NCI-H187 (cell line): ENCODE measurements at places on chromosomes 12 and 14.
A peak's percentile ranks its signal among the peaks of the same experiment; 100 is the strongest.

DNA sequence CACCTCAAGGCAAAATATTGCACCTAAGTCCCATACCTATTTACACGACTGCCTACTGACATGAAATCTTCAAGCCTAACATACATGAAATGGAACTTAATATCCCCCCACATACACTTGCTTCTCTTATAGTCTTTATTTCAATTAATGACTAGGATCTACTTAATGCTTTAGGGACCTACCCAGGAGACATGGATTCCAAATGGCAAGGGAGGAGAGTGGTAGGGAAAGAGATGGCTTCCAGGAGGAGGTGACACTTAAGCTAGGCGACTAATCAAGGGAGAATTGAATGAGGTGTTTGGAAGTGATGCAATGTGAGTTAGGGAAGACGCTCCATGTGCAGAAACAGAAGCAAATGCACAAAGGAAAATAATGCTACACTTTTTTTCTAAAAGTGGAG lies 9.7 kb upstream of the PPP1R12A start:
- DNase-seq, result no peak

DNA sequence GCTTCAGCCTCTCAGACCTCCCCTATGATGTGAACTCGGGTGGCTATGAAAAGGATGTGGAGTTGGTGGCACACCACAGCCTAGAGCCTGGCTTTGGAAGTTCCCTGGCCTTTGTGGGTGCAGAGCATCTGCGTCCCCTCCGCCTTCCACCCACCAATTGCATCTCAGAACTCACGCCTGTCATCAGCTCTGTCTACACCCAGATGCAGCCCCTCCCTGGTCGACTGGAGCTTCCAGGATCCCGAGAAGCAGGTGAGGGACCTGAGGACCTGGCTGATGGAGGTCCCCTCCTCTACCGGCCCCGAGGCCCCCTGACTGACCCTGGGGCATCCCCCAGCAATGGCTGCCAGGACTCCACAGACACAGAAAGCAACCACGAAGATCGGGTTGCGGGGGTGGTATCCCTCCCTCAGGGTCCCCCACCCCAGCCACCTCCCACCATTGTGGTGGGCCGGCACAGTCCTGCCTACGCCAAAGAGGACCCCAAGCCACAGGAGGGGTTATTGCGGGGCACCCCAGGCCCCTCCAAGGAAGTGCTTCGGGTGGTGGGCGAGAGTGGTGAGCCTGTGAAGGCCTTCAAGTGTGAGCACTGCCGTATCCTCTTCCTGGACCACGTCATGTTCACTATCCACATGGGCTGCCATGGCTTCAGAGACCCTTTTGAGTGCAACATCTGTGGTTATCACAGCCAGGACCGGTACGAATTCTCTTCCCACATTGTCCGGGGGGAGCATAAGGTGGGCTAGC lies 7.0 kb upstream of the RPS26 start:
- DNase-seq, result no peak

DNA sequence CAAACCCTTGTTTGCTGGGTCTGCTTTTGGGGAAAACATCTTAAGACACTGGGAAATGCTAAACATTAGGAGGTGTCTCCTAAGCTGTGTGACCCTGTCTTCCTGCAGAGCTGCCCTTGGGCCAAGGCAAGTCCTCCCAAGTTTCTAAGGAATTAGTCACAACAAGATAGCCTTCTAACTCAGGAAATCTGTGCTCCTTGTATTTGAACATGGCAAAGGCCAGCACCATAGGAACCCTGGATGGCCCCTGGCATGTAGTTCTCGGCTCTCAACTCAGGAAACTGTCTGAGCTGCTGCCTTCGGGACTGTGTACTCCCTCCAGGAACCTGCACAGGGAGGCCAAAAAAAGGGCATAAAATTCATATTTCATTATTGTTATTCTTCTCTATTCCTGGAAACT lies 37.6 kb upstream of the LTBP2 start:
- DNase-seq, result no peak

- DNase-seq, result no peak
Observed at GRCh38 chr12:124713436-124714082, 146.1 kb upstream of the NCOR2 start.

GRCh38 chr12:91980389-91980821 lies 165.2 kb downstream of the BTG1 start:
- no peak for DNase-seq

- DNase-seq, result peak; percentile 88
Observed at GRCh38 chr14:96001866-96002497, 37.2 kb upstream of the C14orf132 start.

GRCh38 chr12:47377414-47378221 lies 297.9 kb upstream of the AMIGO2 start:
- no peak for DNase-seq

GRCh38 chr14:47675466-47676314 lies at the start of gene MDGA2:
Gene MDGA2, minus strand, starts transcription at chr14:47675605.
- no peak for DNase-seq

DNA sequence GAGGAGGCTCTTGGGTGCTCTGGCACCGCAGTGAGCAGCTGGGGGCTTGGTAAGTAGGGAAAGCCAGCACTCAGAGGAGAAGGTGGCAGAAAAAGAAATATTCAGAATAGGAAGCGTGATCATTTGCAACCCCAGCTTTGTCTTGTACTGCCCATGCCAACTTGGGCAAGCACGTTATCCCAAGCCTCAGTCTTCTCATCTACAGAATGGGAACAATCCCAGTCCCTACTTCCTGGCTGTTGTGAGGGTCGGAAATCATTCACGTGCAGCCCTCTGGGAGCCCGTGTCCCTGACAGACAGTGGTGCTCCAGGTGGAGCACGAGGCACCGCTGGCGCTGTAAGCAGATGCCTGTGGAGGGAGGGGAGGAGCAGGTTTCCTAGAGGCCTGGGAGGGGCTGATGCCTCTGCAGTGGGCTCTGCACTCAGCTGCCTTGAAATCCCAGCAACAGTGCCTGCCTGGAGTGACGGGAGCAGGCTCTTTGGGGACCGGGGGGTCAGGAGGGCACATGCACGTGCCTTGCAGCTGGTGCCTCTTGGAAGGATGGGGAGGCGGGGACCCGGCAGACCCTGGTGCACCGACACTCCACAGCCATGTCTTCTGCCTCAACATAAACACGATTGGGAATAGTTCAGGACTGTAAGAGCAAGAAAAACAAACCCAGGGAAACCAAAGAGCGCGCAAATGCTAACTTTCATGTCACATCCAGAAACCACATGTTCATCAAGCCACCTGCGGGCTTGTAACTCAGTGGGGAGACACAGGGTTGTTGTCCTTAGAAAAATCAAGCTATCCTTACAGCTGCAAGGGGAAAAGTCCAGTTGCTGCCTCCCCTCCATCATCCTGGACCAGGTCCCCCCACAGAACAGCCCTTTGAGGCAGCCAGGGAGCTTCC lies 86.5 kb upstream of the DIO3 start:
- DNase-seq, result no peak

- DNase-seq, result no peak
Observed at GRCh38 chr12:131591714-131592709, 118.9 kb upstream of the SFSWAP start.

GRCh38 chr12:7624478-7624877 lies 41.2 kb downstream of the APOBEC1 start:
- DNase-seq, result no peak

- no peak for DNase-seq
Observed at GRCh38 chr14:21997300-21997699, 323.7 kb upstream of the OR4E1 start.

DNA sequence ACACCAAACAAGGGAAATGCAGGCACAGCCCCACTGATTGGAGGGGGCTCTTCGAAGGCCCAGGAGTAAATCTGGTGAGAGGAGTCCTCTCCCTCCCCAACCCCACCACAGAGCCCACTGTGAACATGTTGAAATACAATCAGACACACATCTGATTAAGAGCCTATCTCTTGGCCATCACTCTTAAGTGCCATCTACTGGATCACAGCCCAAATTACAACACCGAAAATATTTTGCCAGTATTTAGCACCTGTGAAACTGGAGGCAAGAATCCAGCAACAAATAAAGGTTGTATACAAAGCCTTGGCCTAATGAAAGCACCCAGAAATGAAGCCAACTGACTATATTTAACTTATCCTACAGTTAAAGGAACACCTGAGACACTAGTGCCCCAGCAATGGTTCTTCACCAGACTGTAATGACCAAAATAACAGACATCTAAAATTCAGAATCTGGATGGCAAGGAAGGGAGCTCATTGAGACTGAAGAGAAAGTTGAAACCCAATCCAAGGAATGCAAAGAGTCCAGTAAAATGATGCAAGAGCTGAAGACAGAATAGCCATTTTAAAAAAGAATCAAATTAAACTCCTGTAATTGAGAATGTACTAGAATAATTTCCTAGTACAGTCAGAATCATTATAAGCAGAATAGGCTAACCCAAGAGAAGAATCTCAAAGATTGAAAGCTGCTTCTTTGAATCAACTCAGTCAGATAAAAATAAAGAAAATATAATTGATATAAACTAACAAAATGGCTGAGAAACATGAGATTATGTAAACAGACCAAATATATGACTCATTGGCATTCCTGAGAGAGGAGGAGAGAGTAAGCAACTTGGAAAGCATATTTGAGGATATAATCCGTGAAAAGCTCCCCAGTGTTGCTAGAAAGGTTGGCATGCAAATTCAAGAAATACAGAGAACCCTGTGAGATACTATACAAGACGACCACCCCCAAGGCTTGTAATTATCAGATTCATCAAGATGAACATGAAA lies 1117.0 kb downstream of the FLRT2 start:
- DNase-seq, result no peak

DNA sequence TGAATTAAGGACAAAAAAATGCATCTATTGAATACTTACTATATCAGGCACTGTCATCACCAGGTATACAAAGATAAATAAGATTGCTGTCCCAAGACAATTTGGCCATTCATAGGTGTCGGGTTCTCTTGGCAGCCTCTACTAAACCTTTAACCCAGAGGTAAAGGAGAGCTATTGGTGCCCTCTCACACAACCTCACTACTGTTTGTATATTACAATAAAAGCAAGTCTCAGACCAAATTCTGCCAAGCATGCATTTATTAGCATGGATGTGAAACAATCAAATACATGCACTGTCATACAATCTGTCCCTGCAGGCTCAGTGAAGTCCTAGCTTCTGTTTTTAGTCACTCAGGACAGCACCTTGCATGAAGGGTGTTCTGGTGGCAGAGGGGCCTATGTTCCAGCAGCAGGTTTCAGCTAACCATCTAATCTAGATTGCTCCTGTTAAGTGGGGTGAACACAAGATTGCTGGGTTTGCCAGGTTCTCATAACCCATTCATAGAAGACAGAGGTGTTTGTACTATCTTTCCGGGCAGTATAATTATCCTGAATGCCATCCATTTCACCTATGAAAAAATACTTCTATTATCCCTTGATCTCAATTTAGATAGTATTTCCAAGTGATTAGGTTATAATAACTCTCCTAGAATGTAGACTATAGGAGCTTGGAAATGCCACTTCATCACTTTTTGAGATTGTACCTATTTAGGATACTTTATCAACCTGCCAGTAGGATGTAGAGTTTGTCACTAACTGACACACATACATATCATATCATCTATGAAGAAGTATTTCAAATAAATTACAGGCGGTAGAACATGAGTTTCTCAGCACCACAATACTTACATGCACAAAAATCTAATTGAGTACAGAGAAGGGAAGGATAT lies 254.0 kb upstream of the KRR1 start:
- DNase-seq, result no peak

DNA sequence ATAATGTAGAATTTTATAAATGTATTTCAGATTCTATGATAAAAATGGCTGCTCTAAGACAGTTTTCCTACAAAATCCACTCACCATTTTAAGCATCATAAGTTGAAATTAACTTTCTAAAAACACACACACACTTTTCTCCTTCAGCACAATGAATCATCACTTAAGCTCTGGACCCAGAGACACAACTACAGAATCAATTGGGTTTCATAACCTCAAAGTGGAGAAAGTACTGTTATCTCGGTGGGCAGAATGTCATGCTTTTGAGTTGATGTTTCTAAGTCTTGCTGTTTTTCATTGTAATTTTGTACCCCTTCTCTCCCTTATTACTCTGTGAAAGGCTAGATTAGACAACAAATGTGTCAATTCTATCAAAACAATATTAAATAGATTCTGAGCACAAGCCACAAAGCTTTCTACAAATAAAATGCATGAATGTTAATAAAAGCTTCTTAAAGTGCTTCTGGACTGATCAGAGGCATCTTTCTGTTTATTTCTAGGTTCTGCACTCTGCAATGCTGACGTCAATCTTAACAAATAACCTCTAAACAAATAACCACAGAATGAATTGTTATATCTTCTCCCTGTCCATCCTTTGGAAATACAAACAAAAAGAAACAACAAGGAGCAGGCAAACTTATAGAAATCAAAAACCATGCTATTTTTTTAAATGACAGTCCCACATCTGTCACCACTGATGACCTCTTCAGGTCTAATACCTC lies 8.2 kb downstream of the IPO8 start:
- no peak for DNase-seq

DNA sequence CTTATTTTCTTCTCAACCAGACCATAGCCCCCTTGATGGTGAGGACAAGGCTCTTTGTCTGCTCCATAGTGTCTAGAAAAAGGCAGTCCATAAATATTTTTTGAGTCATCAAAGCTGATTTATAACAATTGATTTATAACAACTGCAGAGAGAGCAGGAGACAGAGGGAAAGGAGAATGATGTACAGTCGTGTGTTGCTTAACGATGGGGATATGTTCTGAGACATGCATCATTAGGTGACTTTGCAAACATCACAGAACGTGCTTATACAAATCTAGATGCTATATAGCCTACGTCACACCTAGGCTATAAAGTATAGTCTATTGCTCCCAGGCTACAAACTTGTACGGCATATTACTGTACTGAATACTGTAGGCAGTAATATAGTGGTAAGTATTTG lies 143.3 kb downstream of the NTF3 start:
- DNase-seq, result no peak

- no peak for DNase-seq
Observed at GRCh38 chr12:6735448-6736191, 11.8 kb downstream of the COPS7A start.

DNA sequence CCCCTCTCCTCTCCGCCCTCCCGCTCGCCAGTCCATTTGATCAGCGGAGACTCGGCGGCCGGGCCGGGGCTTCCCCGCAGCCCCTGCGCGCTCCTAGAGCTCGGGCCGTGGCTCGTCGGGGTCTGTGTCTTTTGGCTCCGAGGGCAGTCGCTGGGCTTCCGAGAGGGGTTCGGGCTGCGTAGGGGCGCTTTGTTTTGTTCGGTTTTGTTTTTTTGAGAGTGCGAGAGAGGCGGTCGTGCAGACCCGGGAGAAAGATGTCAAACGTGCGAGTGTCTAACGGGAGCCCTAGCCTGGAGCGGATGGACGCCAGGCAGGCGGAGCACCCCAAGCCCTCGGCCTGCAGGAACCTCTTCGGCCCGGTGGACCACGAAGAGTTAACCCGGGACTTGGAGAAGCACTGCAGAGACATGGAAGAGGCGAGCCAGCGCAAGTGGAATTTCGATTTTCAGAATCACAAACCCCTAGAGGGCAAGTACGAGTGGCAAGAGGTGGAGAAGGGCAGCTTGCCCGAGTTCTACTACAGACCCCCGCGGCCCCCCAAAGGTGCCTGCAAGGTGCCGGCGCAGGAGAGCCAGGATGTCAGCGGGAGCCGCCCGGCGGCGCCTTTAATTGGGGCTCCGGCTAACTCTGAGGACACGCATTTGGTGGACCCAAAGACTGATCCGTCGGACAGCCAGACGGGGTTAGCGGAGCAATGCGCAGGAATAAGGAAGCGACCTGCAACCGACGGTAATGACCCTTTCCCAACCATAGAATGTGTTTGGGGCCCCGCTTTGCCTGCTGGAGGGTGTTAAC lies 615 bp downstream of the CDKN1B start:
- no peak for DNase-seq
